ENCODE measurements at places on chromosomes 2 and 18.

GRCh38 chr2:14633061-14633460 is 544 bp downstream of the LRATD1 start:
- DNase-seq: no peak

DNA sequence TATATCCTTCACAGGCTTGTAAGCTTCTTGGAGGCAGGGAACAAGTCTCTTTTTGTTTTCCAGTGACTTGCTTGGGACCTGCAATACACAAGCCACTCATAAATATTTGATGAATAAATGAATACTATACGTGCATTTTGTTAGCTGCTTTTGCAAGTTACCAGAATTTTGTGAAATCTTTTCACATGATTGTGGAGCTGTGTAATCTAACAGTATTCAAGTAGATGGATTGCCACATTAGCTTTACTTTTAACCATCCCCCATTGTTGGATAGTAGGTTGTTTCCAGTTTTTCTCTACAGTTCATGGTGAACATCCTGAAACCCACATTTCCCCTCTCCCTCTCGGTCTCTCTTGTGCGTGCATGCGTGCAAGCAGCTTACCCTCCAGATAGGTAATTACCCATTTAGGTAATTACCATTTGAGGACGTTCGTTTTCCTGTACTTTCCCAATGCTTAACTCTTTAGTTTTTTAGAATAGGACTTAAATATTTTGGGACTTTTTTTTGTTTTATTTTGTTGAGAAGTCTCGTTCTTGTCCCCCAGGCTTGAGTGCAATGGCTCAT is 12.5 kb downstream of the ZNF407 start:
- DNase-seq: no peak

DNA sequence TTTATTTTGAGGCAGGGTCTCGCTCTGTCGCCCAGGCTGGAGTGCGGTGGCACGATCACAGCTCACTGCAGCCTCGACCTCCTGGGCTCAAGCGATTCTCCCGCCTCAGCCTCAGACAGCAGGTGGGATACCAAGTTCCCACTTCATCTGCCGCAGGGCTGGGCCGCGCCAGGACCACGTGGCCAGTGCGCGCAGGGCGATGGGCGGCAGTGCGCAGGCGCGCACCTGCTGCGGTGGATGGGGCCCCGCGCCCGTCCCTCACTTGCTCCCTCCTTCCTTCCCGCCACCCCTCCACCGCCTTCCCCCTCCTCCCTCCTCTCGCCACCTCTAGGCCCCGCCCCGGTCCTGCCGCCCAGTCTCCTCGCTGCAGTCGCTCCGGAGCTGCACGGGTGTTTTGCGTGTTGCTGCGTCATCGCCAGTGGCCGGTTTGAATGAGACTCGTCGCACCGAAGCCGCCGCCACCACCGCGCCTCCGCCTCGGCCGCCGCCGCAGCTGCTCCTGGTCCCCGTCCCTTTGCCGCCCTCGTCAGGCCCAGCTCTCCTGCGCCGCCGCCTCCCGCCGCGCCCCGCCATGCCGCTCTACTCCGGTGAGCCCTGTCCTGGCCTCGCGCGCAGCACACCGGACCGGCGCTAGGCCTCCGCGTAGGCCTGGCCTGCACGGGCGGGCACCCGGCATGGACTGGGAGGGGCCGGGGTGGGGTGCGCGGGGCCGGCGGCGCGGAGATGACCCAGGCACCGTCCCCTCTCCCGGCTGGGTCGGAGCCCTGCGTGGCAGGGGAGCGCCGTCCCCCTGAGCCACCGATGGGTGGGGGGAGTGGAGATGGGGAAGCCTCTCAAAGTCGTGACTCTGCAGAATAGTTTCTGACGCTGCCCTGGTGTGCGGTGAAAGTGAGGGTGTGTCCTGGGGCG is at the start of gene USP14:
Gene USP14 (plus strand): TSS at position 430 of the 909 bp plus-strand sequence. CDS start 142 bp downstream, at position 572.
- peak; percentile 95 for DNase-seq

DNA sequence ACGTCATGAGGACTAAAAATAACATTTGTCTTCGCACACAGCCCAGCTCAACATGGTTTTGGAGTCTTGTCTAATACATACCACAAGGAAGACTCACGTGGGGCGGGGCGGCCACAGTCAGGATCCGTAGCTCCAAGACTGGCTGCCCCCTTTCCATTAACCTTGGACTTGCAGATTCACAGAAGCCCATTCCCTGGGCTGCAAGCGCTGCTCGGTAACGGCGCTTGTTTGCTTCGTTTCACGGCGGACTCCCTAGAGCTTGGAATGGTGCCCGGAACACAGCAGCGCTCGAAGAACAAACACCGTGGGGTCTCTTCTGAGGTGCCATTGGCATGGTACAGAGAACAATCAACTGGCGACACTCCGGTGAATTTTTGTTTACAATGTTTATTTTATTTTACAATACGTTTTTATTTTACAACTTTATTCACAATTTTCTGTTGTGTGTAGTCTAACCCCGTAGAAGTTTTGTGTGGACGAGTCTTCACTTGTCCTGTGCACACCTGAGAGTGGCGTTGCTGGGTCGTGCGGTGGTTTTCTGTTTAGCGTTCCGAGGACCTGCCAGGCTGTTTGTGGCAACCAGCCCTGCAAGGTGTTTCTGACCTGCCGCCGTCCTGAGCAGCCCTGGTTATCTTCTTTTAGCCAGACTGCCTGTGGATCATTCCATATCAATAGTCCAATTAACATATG is 126.5 kb downstream of the GALR1 start:
- no peak for DNase-seq

DNA sequence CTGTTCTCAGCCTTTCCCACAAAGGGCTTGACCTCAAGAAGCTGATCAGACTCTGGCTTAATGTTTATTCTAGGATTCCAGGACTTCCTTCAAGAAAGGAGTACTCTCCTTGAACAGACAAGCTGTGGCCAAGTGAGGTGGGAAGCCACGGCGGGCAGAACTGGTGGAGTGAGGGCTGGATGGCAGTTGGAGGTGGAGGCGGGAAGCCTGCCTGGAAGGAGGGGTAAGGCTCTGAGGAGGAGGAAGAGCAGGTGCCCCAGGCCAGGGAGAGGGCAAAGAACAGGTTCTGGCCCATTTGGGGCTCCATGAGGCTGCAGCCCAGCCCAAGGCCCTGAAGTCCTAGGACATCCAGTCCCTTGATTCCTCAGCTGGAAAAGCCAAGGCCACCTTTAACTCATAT is 143.9 kb downstream of the CYP26B1 start:
- DNase-seq: no peak

GRCh38 chr2:234997389-234997788 is 45.6 kb downstream of the SH3BP4 start:
- DNase-seq: no peak

GRCh38 chr2:62140426-62141141 is 55.3 kb upstream of the B3GNT2 start:
- no peak for DNase-seq

DNA sequence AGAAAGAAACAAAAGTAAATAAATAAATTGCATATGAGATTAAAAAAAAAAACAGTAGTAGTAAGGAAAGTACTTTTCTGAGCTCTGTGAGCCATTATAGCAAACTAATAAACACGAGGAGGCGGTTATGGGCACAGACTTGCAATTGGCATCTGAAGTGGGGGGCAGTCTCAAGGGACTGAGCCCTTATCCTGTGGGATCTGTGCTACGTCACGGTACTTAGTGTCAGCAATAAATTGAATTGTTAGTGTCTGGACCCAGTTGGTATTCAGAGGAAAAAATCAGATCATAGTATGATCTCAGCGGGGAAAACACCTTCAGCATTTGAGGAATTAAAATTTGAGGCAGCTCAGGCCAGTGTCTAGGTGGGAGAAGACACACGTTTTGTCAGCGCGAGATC is 76.6 kb upstream of the TEX51 start:
- DNase-seq: no peak

- no peak for DNase-seq
These were observed 6.4 kb upstream of the SPATS2L start for GRCh38 chr2:200300065-200300464.

DNA sequence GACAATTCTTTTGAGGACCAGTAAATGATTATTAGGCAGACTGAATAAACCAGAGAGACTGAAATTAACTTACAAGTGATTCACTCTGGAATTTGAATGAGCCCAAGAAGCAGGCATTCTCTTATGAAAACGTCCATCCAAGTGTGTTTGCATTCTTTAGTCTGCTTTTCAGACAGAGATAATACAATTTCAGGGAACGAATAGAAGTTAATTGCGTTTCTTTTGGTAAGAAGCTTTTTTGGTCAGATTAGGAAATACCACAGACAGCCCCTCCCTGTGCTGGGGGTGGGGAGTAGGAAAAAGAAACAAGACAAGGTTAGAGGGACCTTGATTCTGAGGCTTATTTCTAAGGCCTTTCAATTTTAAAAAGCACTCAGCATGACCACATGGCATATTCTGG is 874.4 kb downstream of the SUCLG1 start:
- no peak for DNase-seq

DNA sequence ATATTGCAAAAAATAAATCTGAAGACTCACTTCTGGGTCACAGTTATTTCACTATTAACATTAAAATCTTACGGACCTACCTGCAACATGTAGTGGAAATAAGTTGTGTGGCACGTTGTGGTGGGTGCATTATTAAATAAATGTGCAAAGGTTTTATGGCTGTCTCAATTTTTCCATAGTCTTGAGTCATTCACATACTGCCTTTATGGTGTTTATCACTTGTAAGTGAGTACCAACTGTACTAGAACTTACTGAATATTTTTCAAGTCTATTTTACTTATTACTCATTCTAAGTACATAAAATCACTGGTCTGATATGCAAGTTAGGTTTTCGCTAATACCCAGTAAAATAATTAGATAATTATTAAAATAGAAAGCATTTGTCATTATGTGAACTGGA is 47.6 kb upstream of the SLC30A6 start:
- no peak for DNase-seq
